Right atrium auricular region (tissue), 2 donors: ENCODE measurements at places on chromosomes 3 and 15. TPM values are rescaled to one million over a fixed set of nuclear protein-coding genes. Genes with fewer than 3 reads are reported as not detected.

DNA sequence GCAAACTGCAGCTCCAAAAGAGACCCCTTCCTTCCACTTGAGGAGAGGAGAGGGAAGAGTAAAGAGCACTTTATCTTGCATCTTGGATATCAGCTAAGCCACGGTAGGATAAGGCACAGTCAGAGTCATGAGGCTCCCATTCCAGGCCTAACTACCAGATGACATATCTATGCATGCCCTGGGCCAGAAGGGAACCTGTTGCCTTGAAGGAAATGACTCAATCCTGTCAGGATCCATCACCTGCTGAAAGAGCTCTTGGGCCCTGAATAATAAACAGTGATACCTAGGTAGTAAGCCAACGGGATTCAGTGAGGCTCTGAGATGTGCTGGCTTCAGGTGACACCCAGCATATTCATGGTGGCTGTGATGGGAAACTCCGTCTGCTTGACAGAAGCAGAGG, 118.5 kb upstream of the EPHA3 start:
- H3K4me1 ChIP-seq: no peaks in the 10 kb centered on the region
- H3K27me3 ChIP-seq: no peaks in the 10 kb centered on the region
- H3K36me3 ChIP-seq: no peaks in the 10 kb centered on the region
- no peak for DNase-seq

DNA sequence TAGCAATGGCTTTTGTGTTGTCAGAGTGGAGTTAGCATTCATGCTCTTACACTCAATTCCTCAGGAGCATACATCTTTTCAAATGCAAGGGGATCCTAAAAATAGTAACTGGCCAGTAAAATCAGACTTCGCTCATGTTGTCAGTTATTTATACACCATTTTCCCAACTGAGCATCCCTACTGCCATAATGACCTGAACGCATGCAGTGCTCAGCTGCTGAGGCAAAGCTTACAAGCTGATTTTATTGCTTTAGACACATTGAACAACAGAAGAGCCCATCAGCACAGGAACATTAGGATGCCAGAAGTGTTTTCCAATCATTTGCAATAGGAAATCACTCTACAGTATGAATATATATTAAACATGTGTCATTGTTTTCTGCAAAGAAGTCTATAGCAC, 689.7 kb upstream of the BCHE start:
- no peak overlapping the region for H3K4me3 ChIP-seq
- H3K36me3 ChIP-seq: no peaks in the 10 kb centered on the region

DNA sequence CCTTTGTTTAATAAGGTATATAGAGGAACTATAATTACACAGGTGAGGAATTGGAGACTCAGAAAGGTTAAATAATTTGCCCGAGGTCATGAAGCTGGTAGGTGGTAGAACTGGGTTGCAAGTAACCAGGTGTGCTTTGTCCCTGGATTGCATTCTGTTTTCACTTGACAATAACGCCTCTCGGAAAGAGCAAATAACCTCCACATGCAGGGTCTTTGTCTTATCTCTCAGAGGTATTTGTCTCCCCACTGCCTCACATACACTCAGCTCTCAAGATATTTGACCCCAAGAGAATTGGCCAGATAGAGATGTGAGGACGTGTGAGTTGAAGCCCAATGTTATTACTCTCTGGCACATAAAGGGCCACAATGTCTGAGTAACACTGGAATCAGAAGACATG, 320.9 kb upstream of the ONECUT1 start:
- no peak overlapping the region for H3K27ac ChIP-seq

The SIDT1 gene
- 0.15 TPM for total RNA-seq

The PPM1L gene
- 23.8 TPM for total RNA-seq

DNA sequence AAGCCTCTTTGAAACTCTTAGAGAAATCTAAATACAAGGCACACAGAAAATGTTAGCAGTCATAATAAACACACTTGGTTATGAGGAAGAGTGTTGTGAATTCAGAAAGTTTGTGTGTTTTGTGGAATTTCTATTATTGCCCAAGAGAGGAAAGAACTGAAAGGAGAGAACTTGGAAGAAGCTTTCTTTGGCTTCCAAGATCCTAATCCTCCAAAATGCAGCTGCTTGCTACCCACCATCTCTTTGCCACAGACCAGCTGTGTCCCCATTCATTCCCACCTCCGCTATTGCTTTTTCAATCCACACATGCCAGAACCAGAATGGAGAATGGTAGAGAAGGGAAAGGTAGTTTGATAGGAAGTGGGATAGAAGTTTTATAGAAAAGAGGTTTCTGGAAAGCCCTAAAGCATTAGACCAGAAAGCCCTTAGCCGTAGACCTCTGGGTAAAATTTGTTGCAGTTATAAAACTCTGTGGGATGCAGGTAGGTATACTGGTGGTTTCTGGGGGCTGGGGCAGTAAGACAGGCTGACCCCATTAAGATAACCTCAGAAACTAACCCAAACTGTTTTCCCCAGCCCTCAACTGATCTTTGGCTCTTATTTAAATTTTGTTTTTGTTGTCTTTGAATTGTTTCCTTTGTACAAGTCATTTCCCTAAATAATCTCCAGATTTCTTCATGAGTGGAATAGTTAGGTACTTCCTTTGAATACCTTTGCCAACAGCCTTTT, 108.5 kb downstream of the FILIP1L start:
- no peaks in the 10 kb centered on the region for H3K4me1 ChIP-seq
- H3K27me3 ChIP-seq: no peaks in the 10 kb centered on the region
- no peak overlapping the region for H3K4me3 ChIP-seq
- H3K36me3 ChIP-seq: no peaks in the 10 kb centered on the region

DNA sequence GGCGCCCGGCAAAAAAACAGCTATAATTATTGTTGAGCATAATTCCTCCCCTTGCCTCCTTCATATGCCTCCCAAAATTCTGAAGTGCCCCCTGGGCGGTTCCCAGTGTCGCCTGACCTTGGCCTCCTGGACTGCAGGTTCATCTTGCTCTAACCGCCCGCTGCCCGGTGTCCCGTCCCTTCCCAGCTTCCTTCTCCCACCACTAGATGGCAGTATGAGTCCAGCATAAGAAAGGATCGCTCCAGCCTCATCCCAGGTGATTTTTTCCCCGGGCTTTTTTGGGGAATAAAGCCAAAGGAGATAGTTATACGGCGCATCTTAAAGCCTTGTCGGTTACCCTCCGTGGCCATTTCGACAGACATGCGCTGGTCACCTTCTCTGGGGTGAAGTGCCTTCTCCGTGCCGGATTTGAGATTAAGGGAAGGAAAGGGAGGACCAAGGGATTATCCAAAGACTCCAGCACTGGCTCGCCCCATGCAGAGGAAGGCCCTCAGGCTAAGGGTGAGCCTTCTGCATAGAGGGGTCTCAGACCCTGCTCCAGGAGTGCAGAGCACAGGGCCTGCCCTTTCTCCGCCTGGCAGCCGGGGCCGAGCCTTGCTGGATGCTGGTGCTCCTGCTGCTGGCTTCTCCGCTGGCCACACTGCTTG, 45.8 kb upstream of the TRA2B start:
- H3K4me3 ChIP-seq: no peak overlapping the region
- peaks cover 9% of the 10 kb centered on the region for H3K4me1 ChIP-seq
- DNase-seq: peak; percentile 79
- no peaks in the 10 kb centered on the region for H3K36me3 ChIP-seq

- H3K36me3 ChIP-seq: no peaks in the 10 kb centered on the region
- H3K4me1 ChIP-seq: peaks cover 5% of the 10 kb centered on the region
- H3K4me3 ChIP-seq: no peak overlapping the region
- no peaks in the 10 kb centered on the region for H3K27me3 ChIP-seq
- no peak overlapping the region for H3K27ac ChIP-seq
Measured at GRCh38 chr3:57681691-57682090, 11.2 kb downstream of the DENND6A start.

GRCh38 chr15:36332301-36332700, 247.1 kb upstream of the CDIN1 start:
- DNase-seq: no peak
- no peaks in the 10 kb centered on the region for H3K27me3 ChIP-seq
- no peaks in the 10 kb centered on the region for H3K4me1 ChIP-seq
- H3K27ac ChIP-seq: no peak overlapping the region

GRCh38 chr3:120171134-120171873, 77.1 kb upstream of the GSK3B start:
- no peaks in the 10 kb centered on the region for H3K27me3 ChIP-seq
- H3K4me3 ChIP-seq: no peak overlapping the region
- H3K4me1 ChIP-seq: no peaks in the 10 kb centered on the region
- DNase-seq: no peak
- no peak overlapping the region for H3K27ac ChIP-seq

DNA sequence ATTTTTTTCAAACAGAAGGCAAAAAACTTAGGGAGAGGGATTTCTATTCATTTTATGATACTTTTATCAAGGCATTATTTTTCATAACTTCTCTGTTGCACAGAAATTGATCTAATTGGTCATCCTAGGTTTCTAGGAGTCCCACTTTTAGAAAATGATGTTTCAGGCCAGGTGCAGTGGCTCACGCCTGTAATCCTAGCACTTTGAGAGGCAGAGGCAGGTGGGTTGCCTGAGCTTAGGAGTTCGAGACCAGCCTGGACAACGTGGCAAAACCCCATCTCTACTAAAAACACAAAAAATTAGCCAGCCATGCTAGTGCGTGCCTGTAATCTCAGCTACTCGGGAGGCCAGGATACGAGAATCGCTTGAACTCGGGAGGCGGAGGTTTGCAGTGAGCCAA, 2.8 kb downstream of the LACTB start:
- DNase-seq: no peak
- H3K4me1 ChIP-seq: peaks cover 4% of the 10 kb centered on the region
- no peaks in the 10 kb centered on the region for H3K27me3 ChIP-seq
- H3K4me3 ChIP-seq: no peak overlapping the region

The SLC22A13 gene
- total RNA-seq: not detected

The TUSC2 gene
- 29.6 TPM for total RNA-seq

DNA sequence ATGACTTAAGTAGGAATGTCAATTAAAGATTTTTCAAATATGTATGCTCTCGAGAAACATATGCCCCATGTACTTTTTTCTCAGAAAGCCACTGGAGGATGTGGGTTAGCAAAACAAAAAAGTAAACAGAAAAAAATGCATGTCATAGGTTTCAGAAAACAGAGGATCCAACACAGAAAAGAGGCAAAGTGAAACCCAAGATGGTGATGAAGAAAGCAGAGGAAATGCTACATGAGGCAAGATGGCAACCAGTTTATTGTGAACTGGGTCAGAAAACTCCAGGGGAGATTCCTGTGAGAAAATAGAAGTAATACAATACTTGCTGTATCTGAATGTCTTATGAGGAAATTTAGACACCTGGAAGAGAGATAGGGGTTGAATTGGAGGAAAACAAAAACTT, 30.8 kb upstream of the EOMES start:
- no peak for DNase-seq
- no peaks in the 10 kb centered on the region for H3K27me3 ChIP-seq
- H3K4me3 ChIP-seq: no peak overlapping the region
- H3K36me3 ChIP-seq: no peaks in the 10 kb centered on the region
- no peak overlapping the region for H3K27ac ChIP-seq

GRCh38 chr3:99783011-99783573, 34.6 kb upstream of the CMSS1 start:
- no peaks in the 10 kb centered on the region for H3K36me3 ChIP-seq
- H3K4me3 ChIP-seq: no peak overlapping the region
- no peak overlapping the region for H3K27ac ChIP-seq
- no peaks in the 10 kb centered on the region for H3K27me3 ChIP-seq
- no peak for DNase-seq

- no peak overlapping the region for H3K4me3 ChIP-seq
- H3K4me1 ChIP-seq: no peaks in the 10 kb centered on the region
- H3K36me3 ChIP-seq: no peaks in the 10 kb centered on the region
- no peaks in the 10 kb centered on the region for H3K27me3 ChIP-seq
- DNase-seq: no peak
Measured at GRCh38 chr3:116301422-116301821, 143.9 kb downstream of the LSAMP start.

The ARPP21 gene
- not detected for total RNA-seq

The CORO2B gene
- 6.0 TPM for total RNA-seq

The RHCG gene
- total RNA-seq: 0.43 TPM

The CD200R1 gene
- 0.83 TPM for total RNA-seq

The SLC28A2 gene
- total RNA-seq: not detected
